ENCODE measurements at places on chromosomes 4 and X.

DNA sequence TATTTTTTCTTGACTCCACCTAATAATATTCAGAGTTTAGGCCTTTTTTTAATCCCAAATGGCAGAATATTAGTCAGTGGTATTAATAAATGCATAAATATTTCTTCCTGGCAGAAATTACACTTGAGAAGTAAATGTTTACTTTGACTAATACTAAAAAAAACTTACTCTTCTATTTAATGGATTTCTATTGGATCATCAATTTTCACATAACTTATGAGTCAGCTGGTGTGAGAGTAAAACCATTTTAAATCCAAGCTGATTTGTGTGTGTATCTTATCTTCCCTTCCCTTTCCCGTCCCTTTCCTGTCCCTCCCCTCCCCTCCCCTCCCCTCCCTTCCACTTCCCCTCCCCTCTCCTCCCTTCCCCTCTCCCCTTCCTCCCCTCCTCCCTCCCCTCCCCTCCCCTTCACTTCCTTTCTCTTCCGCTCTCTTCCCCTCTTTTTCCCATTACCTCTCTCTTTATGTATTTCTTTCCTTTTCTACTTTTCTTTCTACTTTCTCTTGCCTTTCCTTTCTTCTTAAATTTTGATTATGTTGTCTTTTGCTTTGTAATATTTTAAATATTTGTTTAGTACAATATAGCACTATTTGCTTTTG is 630.1 kb upstream of the EPHA5 start:
- no peak for DNase-seq

DNA sequence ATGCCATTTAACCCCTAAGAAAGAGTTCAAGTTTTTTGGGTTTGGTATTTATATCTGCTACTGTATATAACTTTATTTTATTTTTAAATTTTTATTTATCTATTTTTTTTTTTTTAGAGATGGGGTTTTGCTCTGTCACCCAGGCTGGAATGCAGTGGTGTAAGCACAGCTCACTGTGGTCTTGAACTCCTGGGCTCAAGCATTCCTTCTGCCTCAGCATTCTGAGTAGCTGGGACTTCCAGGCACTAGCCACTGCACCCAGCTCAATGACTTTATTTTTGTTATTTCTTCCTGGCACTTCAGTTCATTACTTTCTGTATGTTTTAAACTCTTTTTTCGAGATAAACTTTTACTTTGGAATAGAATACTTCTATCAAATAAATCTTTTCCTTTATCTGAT is 42.4 kb upstream of the PGAM4 start:
- no peak for DNase-seq

DNA sequence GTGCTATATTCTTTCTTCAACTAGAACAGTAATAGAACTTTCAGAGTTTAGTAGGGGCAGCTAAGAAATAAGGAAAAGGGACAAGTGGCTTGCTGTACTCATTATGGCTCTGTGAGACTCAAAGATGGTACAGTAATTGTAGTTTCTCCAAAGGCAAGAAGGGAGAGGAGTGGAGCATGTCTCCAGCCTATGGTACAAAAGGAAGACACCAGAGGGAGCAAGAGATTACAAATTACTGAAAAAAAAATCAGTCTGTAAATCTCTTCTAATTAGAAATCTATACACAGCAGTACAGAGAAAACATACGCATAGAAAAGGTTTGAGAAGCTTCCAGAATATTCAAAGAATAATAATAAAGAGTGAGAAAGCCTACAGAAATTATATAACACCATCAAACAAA is 61.4 kb downstream of the KLHL4 start:
- DNase-seq: no peak

GRCh38 chr4:113445286-113445685 is 316.3 kb downstream of the CAMK2D start:
- no peak for DNase-seq

Data from stimulated activated CD8-positive, alpha-beta memory T cell treated with anti-CD3 and anti-CD28 coated beads, Interleukin-15, amount 100 ng/mL, for 4 hours (primary cell).